Inflammatory macrophage treated with lipopolysaccharide for 4 hours (primary cell): ENCODE measurements at places on chromosomes 11 and 22.

- DNase-seq, result no peak
Observed at GRCh38 chr22:45188779-45189178, 25.1 kb downstream of the NUP50 start.

- DNase-seq, result no peak
Observed at GRCh38 chr11:64445651-64446050, 86.7 kb downstream of the RPS6KA4 start.

DNA sequence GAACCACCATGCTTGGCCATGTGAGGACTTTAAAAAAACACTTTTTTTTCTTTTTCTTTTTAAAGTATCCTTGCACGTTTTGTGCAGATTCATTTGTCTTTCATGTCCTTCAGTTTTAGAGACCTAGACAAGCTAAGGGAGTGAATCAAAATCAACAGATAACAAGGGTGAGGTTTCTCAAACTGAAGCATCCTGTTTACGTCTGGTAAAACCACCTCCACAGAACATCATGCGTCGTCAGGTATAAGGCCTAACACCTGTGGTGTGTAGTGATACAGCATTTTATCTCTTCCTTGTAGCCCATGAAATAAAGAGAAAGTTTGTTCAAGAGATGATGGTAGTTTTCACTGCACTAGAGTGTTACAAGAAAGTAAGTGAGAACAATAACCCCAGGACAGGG is 26.3 kb upstream of the CSF2RB start:
- DNase-seq, result no peak

- peak; percentile 25 for DNase-seq
Observed at GRCh38 chr11:128550261-128550821, 37.0 kb downstream of the ETS1 start.

DNA sequence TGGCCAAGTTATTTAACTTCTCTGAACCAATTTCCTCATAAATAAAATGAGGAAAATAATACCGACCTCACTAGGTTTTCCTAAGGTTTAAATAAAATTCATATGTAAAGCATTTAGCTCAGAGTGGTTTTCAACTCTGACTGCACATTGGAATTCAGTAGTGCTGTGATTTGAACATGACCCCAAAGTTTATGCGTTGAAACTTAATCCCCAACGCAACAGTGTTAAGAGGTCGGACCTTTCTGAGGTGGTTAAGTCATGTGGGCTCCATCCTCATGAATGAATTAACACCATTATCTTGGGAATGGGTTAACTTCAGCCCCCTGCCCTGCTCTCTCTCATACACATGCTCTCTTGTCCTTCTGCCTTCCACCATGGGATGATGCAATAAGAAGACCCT is 322.2 kb downstream of the AASDHPPT start:
- no peak for DNase-seq

DNA sequence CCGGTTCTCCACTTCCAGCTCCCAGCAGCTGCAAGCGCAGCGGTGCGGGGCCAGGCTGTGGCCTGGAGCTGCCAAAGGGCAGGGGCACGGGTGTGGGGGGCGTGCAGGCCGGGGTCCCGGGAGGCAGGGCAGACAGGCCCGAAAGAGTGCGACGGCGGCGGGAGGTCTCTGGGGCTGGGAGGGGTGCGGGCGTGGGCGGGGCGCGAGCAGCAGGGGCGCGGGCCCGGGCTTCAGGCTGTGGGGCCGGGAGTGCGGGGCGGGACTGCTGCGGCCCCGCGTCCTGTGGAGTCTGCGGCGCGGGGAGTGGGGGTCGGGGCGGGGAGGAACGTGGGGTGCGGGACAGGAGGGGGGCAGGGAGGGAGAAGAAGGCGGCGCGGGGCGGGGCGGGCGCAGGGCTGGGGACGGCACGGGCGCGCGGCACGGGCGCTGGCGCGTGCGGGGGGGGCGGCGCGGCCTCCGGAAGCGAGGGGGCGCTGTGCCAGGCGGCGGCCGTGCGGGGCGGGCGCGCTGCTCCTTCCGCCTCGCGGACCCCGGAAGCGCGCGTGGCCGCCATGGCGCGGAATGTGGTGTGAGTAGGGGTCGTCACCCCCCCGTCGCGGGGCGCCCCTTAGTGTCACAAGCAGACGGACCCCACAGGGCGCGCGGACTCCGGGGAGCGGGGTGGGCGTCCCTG is at the start of gene MRPL23:
Gene MRPL23 (plus strand): TSS at position 521 of the 673 bp plus-strand sequence. CDS start 31 bp downstream, at position 552.
- DNase-seq, result no peak

GRCh38 chr22:19523240-19524169 is 705 bp downstream of the CLDN5 start:
- DNase-seq, result peak; percentile 28

GRCh38 chr11:75289919-75290318 is 49.3 kb downstream of the TPBGL start:
- no peak for DNase-seq

DNA sequence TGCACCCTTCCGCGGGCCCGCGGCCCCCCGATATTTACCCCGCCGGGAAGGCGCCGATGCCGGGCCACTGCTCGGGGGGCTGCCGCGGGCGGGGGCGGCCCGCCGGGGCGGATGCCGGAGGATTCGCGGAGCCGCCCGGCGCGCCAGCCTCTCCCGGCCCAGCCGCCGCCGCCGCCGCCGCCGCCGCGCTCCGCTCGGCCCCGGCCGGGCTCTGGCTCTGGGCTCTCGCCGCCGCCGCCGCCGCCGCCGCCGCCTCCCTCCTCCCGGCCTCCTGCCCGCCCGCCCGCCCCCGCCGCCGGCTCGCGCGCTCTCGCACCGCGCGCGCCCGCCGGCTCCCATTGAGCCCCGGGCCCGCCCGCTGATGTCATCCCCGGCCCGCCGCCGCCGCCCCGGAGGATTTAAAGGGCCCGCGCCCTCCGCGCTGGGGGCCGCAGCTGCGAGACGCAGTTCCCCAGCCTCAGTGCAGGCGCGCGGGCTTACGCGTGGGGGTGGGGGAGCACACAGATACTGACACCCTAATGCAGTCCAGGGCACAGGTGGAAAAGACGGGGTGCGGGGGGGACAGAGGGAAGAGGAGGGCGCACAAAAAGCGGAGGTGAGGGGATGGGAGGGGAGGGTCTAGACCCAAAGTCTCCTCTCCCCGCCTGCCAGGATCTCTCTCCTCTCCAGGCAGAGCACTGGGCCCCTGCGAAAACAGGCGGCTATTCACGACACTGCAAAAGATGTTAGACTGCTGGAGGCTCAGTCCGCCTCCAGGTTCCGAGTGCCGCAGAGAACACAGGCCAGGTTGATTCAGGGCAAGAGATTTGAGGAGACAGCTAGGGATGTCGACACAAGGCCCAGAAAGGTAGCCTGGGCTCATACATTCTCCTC is at the start of gene CSNK1E:
Gene CSNK1E (minus strand): TSS at position 312 of the 873 bp plus-strand sequence. CDS start 3,276 bp downstream, outside the sequence.
- peak; percentile 52 for DNase-seq

- no peak for DNase-seq
Observed at GRCh38 chr11:115741376-115742107, 237.3 kb upstream of the CADM1 start.

DNA sequence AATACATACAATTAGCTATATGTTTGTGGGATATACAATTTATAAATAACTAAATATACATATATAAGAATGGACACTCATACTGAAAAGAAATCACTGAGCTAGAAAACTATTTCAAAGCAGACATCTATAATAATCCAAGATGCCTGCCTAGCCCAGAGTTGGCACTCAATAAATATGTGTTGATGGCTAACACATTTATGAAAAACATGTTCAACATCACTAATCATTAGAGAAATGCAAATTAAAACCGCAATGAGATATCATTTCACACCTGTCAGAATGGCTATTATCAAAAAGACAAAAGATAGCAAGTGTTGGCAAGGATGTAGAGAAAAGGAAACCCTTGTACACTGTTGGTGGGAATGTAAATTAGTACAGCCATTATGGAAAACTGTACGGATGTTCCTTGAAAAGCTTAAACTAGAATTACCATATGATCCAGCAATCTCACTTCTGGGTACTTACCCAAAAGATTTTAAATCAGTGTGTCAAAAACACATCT is 29.8 kb downstream of the POU2AF1 start:
- DNase-seq, result no peak

DNA sequence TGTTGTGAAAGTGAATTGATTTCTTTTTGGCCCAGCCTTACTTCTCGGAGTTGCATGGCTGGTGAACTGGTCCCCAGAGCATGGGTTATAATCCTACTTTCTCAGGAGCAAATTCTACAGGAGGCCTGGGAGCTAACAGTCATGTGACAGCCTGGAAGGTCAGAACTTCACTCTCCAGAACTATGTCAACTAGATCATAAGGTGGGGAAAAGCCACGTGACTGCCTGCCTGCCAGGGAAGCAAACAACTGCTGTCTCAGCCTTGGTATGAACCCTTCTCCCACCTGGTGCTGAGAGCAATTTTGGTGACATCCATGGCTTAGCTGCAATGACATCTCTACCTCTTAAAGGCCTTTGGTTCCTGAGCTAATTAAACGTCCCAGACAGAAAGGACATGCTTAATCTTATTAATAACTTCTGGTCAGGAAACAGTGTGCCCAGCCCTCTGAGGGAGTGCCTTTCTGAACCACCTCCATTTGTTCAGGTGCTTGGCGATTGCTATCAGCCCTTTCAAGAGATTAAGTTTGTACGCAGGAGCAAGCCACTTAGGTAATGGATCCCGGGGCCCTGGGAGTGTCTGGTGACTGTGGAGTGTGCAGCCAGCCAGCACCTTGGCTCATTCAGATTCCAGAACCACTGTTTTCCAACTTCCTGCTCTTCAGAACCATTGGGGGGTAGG is 1.4 kb upstream of the CREB3L1 start:
- no peak for DNase-seq

- no peak for DNase-seq
Observed at GRCh38 chr11:61126256-61126655, 24.0 kb downstream of the CD5 start.

DNA sequence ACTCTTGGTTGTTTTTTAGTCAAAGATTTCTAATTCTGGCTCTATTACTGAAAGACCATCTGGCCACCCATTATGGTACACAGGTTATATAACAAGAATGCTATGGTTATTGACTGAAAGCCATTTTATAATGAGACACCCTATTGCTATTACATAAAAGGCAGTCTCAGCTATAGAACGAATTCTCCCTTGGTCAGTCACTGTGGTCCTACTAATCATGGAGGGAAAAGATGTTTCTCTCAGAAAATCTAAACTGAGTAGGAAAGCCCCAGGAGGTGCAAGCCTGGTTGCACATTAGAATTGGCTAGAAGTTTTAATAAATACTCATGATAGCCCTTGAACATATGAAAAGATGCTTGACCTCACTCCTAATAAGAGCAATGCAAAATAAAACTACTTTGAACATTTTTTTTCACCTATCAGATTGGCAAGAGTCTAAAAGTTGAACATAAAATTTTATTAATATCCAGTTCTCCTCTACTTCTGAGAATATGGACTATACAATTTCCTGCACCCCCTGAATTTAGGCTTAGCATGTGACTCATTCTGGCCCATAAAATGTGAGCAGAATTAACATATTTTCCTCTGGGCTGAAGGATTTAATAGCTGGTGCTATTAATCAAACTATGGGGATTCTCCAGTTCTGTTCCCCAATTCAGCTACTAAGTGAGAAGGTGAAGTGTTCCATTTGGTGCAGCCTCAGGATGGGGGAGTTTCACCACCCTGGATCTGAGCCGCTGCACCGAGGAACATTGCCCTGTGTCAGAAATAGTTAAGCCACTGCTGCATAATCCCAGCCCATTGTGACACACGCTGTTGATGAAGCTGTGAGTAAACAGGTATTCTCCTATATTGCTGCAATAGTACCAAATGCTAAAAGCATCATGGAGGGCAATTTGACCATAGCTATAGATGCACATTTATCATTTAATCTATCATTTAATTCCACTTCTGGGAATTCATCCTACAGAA is 11.5 kb upstream of the CRKL start:
- no peak for DNase-seq

GRCh38 chr22:18983120-18983651 is 47.1 kb upstream of the PRODH start:
- DNase-seq, result no peak

DNA sequence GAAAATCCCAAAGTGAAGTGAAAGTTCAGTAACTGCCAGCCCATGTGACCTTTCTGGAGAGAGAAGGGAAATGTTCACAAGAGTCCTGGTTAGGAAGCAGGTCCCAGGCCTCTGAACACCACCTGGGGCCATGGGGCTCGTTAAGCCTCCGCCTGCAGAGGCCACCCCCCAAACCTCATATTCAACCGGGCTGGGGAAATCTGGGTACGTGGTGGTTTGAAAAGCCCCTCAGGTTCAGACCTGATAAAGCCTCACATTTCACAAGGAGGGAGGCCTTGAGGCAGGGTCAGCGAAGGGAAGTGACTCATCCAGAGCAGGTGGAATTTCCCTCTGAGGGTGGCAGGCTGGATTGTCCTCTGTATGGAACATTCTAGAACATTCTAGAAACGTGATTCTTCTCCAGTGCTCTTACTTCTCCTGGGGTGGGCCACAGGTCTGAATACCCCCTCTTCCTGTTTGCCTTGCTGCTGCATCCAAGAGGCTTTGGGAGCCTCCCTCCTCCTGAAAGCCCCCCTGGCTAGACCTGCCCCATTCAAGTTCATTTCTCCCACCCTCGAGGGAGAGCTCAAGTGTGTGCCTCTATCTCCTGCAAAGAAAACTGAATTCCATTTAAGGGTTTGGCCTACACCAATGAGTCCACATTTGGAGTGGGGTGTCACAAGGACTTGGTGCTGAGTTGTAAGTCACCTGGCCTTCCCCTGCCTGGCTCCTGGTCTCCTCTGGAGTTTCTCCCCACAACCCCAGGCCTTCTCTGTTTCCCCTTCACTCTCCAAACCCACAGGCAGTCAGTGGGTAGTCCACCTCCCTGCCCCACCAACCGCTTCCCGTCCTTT is 6.3 kb downstream of the FXYD2 start:
- DNase-seq, result peak; percentile 88

- peak; percentile 2 for DNase-seq
Observed at GRCh38 chr11:6850526-6850925, 5.0 kb downstream of the OR10A5 start.

DNA sequence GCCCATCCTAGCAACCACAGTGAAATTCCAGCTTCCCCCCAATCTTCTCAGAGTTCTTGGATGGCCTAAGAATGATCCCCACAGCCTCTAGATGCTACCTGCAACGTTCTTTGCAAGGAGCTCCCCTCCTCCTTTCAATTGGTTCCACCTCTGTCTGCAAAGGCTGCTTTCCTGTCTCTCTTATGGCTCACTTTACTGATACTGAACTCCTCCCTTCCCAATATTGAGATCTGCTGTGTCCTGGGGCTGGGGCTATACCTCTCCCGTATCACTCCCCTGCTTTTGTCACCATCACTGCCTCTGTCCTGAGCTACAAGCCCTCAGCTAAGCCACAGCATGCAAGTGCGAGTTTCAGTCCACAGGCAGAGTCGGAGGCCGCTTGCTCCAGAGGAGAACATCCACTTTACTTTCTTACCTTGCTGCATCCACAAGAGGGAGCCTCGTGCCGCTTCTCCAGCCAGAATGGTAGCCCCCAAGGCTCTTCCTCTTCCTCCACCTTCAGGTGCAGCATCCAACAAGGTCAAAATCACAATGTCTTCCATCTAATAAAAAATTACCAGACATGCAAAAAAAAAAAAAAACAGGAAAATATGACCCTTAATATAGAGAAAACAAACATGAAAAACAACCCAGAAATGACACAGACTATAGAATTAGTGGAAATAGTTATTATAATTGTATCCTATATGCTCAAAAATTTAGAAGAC is 48.6 kb upstream of the TMEM45B start:
- DNase-seq, result peak; percentile 18
